ENCODE measurements at places on chromosomes 2 and 18. TPM values are rescaled to one million over a fixed set of nuclear protein-coding genes. Genes with fewer than 3 reads are reported as not detected.

BMP10 gene
- not detected for total RNA-seq

RPRM gene
- total RNA-seq: 7.3 TPM

CNGA3 gene
- total RNA-seq: 6.8 TPM

UGT1A4 gene
- not detected for total RNA-seq

RND3 gene
- 169 TPM for total RNA-seq

ARHGEF33 gene
- 1.5 TPM for total RNA-seq

RFTN2 gene
- total RNA-seq: 0.07 TPM

RSAD2 gene
- 3.4 TPM for total RNA-seq

NETO1 gene
- 13.3 TPM for total RNA-seq

TXNDC2 gene
- total RNA-seq: not detected

DSC2 gene
- 352 TPM for total RNA-seq

AQP12B gene
- 0.10 TPM for total RNA-seq

PLEKHH2 gene
- 3.5 TPM for total RNA-seq

SP9 gene
- 0.56 TPM for total RNA-seq

AKAIN1 gene
- total RNA-seq: 1.1 TPM

ALPG gene
- 0.88 TPM for total RNA-seq

XIRP2 gene
- total RNA-seq: 0.19 TPM

RTP5 gene
- not detected for total RNA-seq

PXDN gene
- total RNA-seq: 150 TPM

SRD5A2 gene
- not detected for total RNA-seq

NEU2 gene
- total RNA-seq: 0.33 TPM

M1AP gene
- total RNA-seq: 0.71 TPM

PLEK gene
- total RNA-seq: not detected

GPR148 gene
- 2.2 TPM for total RNA-seq

DARS1 gene
- 46.0 TPM for total RNA-seq

CYTIP gene
- 0.51 TPM for total RNA-seq

ZNF804A gene
- total RNA-seq: 2.0 TPM

KCNIP3 gene
- total RNA-seq: 5.3 TPM

CIB4 gene
- not detected for total RNA-seq

CD8B gene
- 0.93 TPM for total RNA-seq

NDUFAF7 gene
- total RNA-seq: 25.5 TPM

CAMKMT gene
- 5.3 TPM for total RNA-seq

MEP1B gene
- 2.7 TPM for total RNA-seq

LPIN1 gene
- total RNA-seq: 26.8 TPM

TRAPPC12 gene
- 74.7 TPM for total RNA-seq

UPP2 gene
- total RNA-seq: not detected

MYL12A gene
- 219 TPM for total RNA-seq

GALM gene
- 16.1 TPM for total RNA-seq

WDR54 gene
- 10.0 TPM for total RNA-seq

ZBTB7C gene
- total RNA-seq: 13.0 TPM

XDH gene
- 2.5 TPM for total RNA-seq

CDCA7 gene
- total RNA-seq: 13.1 TPM

NYAP2 gene
- 1.00 TPM for total RNA-seq

IL18RAP gene
- total RNA-seq: 2.5 TPM

SERPINB13 gene
- 3.7 TPM for total RNA-seq

COLEC12 gene
- total RNA-seq: 61.3 TPM

HMSD gene
- 4.5 TPM for total RNA-seq

LIPG gene
- 16.9 TPM for total RNA-seq

UGT1A3 gene
- 0.19 TPM for total RNA-seq

IDH1 gene
- total RNA-seq: 149 TPM

KATNAL2 gene
- 1.9 TPM for total RNA-seq

SLC23A3 gene
- total RNA-seq: 5.5 TPM

MAPRE3 gene
- 14.4 TPM for total RNA-seq

THADA gene
- 35.6 TPM for total RNA-seq

CCDC141 gene
- total RNA-seq: 4.4 TPM

COLEC11 gene
- 0.33 TPM for total RNA-seq

CFAP65 gene
- 2.1 TPM for total RNA-seq
